ENCODE measurements at places on chromosomes 2 and 18.

GRCh38 chr18:25392192-25392591 lies 40.2 kb upstream of the ZNF521 start:
- DNase-seq, result no peak

- no peak for DNase-seq
Observed at GRCh38 chr2:88765154-88765888, 73.8 kb downstream of the RPIA start.

- DNase-seq, result no peak
Observed at GRCh38 chr2:100845141-100845991, 25.4 kb downstream of the NPAS2 start.

GRCh38 chr2:5938566-5938896 lies 246.3 kb downstream of the SOX11 start:
- no peak for DNase-seq

DNA sequence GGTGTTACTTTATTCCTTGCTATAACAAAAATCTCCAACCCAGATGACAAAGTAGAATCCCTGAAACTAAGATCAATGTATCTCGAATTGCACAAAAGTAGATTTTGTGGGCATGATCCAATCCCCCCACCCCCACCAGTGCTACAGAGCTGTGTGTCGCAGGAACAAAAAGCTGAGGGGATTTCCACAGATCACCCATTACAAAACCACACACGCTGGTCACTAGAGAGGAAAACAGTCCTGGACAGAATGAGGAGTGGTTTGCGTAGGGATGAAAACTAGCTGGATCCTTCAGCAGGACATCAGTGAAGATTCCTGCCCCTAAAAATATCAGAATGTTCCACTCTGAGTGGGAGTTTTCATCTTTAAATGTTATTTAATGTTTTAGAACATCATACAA lies 165.3 kb upstream of the STK17B start:
- no peak for DNase-seq

- DNase-seq, result no peak
Observed at GRCh38 chr2:84515788-84516187, 510 bp upstream of the DNAH6 start.

GRCh38 chr2:188785061-188785460 lies 189.1 kb upstream of the COL3A1 start:
- no peak for DNase-seq

DNA sequence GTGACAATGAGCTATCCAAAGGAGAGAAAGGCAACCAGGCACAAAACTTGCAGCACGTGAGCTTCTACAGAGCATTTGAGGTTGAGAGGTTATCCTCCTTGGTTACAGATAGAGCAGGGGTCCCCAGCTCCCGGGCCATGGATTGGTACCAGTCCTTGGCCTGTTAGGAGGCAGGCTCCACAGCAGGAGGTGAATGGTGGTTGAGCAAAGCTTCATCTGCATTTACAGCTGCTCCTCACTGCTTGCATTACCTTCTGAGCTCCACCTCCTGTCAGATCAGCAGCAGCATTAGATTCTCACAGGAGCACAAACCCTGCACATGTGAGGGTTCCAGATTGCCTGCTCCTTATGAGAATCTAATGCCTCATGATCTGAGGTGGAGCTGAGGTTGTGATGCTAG lies 57.8 kb upstream of the ST8SIA3 start:
- DNase-seq, result no peak

GRCh38 chr2:119371111-119371510 lies 4.3 kb downstream of the DBI start:
- no peak for DNase-seq

GRCh38 chr2:112033600-112033999 lies 21.5 kb upstream of the TMEM87B start:
- DNase-seq, result no peak

DNA sequence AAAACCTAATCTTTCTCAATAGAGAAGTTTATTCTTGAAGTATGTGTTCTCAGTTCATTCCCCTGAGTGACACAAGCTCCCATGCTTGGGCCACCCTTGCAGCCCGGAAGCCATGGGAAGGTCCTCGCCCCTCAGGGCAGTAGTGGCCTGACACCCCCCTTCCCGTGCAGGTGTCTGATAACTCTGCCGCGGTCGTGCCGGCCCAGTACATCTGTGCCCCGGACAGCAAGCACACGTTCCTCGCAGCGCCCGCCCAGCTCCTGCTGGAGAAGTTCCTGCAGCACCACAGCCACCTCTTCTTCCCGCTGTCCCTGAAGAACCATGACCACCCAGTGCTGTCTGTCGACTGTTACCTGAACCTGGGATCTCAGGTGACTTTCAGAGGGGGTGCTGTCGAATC lies 32.4 kb downstream of the NTSR2 start:
- no peak for DNase-seq

- no peak for DNase-seq
Observed at GRCh38 chr18:36504928-36505327, 207.4 kb downstream of the FHOD3 start.

GRCh38 chr2:127814677-127815076 lies 3.7 kb upstream of the WDR33 start:
- no peak for DNase-seq

DNA sequence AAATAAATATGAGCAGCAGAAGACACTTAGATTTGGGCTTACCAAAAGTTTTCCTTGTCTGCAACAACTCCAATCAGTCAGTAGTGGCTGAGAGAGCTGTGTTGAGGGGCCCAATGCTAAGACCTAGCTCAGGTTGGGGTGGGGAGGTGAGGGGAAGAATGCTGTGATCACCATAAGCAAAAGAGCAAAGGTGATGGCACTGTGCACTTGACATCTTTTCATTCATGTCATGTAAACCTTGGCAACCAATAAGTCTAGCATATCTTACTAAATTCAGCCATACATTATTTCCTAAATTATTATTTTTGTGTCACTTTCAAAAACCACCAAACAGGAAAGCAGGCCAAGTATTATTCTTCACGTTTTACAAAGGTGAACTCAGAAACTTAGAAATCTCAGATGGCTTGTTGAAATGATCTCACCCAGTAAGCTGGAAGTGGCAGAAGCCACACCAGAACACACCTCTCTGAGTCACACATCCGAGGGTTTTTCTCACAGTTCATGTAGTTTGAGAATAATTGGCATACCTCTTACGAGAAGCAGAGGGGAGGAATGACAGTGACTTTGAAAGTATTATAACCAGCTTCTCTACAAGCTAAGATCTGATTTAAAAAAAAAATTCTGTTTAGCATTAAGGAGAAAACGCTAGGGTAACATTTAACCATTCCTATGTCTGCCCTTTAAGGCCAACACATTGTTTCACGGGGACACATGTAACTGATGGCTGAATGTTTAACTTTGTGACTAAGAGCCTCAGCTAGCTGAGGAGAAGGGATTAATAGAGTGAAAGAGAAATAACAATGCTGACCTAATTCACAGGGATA lies 43.3 kb upstream of the SETBP1 start:
- no peak for DNase-seq

DNA sequence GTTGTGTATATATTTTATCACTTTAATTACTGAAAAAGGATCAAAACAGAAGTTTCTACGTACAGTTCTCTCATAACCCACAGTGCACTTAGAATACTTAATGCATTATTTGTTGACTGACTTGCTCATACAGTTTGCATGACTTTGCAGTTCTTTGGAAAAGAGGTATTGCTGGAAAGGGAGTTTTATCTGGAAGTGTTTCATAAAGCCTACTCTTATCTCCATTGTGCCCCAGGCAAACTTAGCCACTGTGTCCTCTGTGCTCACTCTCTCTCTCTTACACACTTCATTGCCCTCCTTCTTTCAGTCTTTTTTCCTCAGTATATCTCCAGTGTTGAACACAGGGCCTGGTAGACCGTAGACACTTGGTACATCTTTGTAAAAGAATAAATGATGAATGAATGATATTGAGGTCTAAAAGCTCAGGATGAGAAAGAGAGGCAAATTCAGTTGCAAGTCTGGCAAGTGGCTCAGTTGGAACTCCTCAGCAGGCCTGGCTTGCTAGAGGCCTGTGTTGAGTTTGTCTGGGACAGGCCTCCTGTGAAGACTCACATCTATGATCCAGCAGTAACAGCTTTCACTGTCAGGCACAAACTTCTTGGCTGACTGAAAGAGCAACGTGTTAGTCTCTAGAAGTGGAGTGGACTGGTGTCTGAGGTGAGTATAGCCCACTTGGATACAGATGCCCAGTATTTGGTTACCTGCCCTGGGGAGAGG lies 56.1 kb downstream of the SETBP1 start:
- DNase-seq, result no peak

DNA sequence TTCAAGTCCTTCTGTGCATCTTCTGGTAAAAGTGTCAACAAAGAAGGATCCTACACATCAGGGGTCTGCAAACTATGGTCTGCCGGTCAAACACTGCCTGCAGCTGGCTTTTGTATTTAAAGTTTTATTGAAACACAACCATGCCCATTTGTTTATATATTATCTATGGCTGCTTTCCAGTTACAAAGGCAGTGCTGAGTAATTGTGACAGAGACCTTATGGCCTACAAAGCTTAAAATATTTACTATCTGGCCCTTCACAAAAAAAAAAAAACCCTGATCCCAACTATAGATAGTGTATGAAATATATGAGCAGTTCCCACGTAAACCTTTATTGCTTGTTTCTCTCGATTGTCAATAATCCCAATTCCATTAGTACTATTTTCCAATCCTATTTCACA lies 101.4 kb downstream of the RBMS1 start:
- DNase-seq, result no peak

DNA sequence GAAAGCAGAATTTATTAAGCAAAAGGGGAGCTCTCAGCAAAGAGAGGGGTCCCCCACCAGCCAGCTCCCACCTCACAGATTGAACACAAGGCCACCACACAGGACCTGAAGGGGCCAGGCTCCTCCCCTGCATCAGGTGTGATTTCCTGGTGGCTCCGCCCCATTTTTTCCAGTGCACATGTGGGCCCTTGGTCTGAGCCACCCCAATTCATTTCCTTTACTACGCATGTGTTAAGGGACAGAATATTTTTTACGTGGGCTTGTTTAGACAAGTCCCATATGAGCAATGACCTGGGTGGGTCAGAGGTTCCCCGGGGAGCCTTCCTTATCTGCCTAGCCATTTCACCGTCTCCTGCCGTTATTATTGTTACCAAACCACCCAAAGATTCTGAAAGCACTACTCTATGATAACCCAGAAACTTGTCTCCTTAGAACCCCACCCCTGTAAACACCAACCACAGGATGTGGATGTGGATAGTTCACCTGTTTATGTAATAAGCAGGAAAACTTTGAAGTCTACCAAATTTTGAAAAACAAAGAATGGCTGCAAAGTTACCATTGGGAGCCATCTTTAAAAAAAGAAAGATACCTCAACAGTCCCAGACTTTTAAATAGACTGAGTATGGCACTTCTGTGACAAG lies 191.7 kb downstream of the CD226 start:
- no peak for DNase-seq

GRCh38 chr2:174824068-174824467 lies 59.8 kb upstream of the CHRNA1 start:
- DNase-seq, result no peak

DNA sequence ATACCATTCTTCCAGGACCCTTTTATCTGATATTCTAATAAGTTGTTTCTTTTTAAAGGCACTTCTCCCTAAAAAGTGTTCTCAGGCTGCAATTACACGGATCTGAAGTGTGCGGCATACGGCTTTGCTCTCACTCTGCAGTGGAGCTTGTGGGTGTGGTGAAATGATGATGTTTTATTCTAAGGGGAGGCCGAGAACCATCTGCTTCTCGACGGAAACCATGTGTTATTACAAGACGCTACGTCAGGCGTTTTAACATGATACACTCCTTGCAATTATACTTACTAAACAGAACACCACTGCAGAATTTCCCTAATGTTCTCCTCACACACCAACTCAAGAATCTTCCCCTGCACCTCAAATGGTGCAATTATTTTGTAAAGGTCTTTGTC lies 34.9 kb upstream of the CTDP1 start:
- DNase-seq, result no peak

- no peak for DNase-seq
Observed at GRCh38 chr18:2513616-2514015, 57.7 kb downstream of the METTL4 start.

GRCh38 chr2:74578408-74578807 lies 23.9 kb downstream of the DOK1 start:
- DNase-seq, result no peak

GRCh38 chr18:61435064-61435652 lies 101.9 kb downstream of the CDH20 start:
- no peak for DNase-seq

GRCh38 chr18:11219571-11219970 lies 70.2 kb upstream of the PIEZO2 start:
- DNase-seq, result no peak

GRCh38 chr18:28030458-28030857 lies 146.5 kb downstream of the CDH2 start:
- no peak for DNase-seq

DNA sequence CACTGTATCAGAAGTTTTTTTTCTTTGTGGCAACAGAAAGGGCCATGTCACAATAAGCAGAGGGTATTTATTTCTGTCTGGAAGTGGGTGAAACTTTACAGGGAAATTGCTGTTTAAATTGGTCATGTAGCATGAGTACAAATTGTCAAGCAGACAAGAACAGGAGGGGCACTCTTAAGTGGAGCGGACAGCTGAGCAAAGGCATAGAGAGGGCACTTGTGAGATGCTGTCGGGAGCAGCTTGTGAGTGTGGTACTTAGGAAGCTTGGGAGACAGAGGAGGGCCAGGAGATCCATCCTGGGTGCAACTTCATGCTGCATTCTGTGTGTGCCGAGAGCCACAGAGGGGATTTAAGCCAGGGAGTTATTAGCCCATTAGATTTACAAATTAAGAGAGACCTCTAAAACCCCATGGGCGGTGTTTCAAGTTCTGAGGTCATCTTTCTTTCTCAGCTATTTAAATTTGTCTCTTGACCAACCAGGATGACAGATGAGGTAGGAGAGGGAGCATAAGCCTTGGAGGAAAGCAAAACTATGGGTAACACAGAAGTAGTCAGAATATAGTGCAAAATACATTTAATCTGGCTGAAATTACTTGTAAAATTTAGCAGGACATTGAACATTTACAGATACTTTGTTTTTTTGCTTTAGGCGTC lies 30.4 kb downstream of the INPP4A start:
- no peak for DNase-seq

- no peak for DNase-seq
Observed at GRCh38 chr18:9359796-9360195, 25.2 kb downstream of the TWSG1 start.

GRCh38 chr2:182066400-182067087 lies 80.9 kb downstream of the PPP1R1C start:
- DNase-seq, result no peak

DNA sequence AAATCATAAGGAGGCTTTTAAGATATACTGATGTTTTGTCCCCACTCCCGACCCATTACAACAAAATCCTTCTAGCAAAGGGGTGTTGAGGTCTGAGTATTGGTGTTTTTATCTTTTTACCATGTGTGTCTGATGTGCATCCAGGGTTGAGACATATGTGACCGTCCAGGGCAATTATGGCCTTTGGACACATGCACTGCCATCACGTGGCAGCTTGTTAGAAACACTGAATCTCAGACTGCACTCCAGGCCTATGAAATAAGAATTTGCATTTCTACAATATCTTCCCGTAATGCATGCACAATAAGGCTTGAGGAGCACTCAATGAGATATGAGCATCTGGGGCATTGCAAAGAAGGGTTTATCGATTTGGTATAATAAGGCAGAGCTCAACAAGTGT lies 235.1 kb upstream of the ZNF804A start:
- DNase-seq, result no peak

- DNase-seq, result no peak
Observed at GRCh38 chr2:60465736-60466135, 87.7 kb downstream of the BCL11A start.
